ENCODE measurements at places on chromosomes 3 and 15.

DNA sequence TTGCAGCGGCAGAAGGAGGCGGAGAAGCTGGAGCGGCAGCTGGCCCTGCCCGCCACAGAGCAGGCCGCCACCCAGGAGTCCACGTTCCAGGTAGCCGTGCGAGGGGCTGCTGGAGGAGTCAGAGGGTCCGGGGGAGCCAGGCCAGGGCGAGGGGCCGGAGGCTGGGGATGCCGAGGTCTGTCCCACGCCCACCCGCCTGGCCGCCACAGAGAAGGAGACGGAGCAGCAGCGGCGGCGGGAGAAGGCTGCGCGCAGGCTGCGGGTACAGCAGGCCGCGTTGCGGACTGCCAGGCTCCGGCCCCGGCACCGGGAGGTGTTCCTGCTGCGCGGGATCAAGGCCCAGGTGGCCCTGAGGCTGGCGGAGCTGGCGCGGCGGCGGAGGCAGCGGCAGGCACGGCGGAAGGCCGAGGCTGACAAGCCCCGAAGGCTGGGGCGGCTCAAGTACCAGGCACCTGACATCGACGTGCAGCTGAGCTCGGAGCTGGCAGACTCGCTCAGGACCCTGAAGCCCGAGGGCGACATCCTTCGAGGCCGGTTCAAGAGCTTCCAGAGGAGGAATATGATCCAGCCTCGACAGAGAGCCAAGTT is 625.0 kb downstream of the MCTP2 start:
- DNase-seq: no peak

GRCh38 chr3:134404366-134404885 is 30.2 kb upstream of the AMOTL2 start:
- DNase-seq: no peak

DNA sequence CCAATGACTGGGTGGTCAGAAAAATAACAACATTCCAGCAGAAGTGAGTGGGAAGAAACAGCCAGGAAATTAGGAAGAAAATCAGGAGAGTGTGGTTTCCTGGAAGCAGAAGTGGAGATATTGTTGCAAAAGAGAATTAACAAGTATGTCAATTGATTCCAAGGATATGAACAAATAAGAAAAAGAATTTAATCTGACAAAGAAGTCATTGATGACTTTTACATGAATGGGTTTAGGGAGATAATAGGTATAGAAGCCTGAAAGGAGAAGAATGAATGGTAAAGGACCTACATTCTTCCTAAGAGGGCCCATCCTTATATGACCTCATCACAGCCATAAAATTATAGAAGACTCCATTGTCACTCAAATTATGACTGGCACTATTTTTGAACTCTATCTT is 1440.1 kb downstream of the OTOL1 start:
- no peak for DNase-seq

GRCh38 chr15:101244889-101245668 is 6.8 kb downstream of the CHSY1 start:
- no peak for DNase-seq

DNA sequence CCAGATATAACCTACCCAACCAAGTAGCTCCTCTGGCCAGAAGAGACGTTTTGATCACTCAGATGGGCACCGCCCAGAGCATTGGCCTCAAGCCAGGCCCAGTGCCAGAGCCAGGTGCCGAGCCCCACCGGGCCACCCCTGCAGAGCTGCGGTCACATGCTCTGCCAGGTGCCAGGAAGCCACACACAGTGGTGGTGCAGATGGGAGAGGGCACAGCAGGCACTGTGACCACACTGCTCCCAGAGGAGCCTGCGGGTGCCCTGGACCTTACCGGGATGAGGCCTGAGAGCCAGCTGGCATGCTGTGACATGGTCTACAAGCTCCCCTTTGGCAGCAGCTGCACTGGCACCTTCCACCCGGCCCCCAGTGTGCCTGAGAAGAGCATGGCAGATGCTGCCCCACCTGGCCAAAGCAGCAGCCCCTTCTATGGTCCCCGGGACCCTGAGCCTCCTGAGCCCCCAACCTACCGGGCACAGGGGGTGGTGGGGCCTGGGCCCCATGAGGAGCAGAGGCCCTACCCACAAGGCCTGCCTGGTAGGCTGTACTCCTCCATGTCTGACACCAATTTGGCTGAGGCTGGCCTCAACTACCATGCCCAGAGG is 19.1 kb upstream of the APEH start:
- no peak for DNase-seq

DNA sequence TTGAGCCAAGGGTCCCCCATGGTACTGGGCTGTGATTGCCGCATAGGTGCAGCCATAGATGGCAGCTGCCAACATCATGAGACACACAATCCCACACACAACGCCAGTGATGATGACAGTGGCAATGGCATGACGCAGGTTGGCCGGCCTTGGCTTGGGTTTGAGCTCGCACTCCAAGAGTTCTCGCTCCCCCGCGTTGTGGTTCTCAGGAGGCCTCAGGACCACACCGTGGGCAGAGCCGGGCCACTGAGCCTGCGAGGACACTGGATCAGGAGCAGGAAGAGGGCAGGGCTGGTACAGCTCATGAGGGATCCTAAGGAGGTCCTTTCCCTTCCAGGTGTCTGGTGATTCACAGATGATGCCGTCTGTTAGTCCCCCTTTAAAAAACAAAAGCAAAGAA is 9.3 kb downstream of the LRTM1 start:
- no peak for DNase-seq

DNA sequence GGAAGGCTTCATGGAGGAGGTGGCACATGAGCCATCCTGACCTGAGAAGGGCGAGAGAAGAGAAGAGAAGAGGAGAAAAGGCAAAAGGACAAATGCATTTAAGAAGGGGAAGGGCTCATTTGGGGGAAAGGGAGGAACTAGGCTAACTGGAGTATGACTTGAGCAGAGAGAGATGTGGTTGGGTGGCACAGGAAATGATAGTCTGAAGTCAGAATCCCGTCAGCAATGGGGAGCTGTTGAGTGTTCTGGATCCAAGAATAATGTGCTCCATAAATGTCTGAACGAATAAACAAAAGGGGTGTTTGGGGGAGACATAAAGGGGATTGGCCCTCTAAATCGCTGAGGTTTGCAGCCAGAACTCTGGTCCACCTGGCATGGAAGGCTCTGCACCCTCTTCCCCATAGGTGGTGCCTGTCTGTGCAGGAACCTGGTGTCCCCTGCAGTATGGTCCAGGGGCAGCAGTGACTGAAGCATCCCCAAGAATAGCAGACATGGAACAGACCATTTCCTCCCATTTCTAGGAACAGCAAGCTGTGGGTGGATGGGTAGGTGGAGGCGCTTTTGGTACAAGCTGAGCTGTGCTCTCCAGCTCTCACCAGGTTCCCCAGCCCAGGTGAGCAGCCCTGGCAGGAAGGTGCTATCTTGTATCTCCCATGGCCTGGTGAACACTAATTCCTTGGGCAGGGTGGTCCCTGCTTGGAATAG is 15.2 kb downstream of the CORO2B start:
- DNase-seq: no peak

GRCh38 chr15:60460931-60461330 is 18.0 kb downstream of the ICE2 start:
- no peak for DNase-seq

DNA sequence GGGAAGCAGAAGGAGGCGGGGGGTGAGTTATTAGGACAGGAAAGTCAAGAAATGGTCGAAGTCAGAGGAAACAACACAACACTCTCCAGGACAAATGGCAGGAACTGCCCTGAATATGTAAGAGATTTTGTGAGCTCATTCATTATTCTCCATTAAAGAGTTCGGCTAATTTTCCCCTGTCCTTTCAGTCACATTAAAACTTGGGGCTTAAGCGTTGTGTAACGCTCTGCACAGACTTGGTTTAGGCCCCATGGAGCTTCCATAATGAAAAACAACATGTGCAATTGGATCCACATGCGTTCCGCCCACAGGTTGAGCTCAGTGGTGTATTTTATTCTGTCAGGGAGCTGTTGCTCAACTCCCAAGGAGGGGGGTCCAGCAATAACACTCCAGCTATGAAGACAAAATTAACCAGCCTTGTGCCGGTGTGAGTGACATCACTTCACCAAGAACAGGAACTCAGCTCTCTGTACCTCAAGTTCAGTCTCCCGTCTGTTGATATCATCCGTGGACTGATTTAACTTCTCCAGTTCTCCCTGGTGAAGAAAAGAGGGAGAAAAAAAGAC is 2.3 kb downstream of the SH3BP5 start:
- DNase-seq: peak; percentile 50

Measured in omental fat pad (tissue), 4 donors.